ENCODE measurements at places on chromosomes 5 and 9.

DNA sequence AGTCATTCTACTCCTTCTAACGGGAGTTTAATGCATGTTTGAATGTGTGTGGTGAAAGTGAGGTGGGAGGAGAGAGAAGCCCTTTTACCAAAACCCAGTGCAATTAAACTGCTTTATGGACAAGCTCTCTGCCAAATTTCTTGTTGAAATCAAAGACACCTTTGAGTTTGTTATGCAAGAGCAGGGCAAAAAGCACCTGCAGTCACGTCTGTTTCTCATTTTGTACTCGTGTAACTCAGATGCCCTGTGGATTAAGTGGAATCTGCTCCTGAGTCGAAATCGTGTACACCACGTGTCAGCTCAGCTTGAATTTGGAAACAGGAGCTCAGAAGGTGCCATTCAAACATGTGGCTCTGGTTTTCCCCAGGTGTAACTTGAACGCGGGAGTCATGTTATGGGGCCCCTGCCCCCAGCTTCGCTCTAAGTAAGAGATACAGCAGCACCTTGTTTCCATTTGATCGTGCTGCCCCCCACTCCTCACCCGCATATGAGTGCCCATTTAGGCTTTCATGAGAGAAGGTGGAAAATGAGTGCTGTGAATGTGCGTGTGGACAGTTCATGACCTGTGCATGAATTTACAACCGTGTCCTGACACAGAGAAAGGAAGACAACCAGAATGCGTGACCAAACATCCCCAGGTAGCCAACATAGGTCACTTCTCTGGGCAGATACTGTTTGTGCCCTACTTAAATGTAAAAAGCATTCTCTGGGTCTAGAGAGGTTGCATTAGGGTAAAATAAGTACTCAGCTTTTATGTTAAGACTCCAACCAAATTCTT is 347.0 kb upstream of the SLC30A5 start:
- DNase-seq: no peak

DNA sequence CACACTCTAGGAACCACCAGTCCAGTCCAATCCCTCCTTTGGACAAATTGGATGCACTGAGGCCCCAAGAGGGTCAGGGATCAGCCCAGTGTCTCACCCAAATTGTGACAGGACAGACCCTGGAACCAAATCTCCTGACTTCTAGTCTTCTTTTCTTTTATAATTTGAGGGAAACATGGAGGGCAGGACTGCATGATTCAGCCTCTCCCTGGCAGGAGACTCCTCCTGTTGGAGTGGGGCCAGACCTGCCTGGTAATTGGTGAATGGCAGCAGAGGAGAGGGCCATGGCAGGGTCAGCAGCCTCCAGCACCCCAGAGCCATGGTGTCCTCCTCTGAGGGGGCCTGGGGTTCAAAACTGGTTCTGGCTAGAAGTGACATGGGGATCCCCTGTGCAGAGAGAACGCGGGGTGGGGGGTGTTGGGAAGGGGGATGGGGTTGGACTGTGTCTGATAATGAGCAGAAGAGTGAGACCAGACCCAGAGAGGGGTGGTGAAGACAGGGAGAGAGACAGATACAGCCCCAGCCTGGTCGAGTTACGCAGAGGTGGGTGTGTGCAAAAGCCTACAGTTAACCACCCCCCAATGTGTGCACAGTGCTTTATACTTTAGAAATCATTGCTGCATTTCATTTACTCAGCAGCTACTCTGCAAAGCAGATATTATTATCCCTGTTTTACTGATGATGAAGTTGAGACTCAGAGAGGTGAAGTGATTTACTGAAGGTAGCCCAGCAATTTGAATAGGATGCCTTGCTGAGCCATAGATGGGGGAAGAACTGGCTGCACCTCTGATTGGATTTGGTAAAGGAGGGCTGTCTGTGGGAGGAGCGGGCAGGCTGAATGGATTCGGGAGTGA is 3.8 kb upstream of the SYNPO start:
- no peak for DNase-seq

- DNase-seq: no peak
Observed at GRCh38 chr5:174552428-174552827, 172.0 kb upstream of the MSX2 start.

- no peak for DNase-seq
Observed at GRCh38 chr5:38923661-38924451, 78.0 kb downstream of the OSMR start.

DNA sequence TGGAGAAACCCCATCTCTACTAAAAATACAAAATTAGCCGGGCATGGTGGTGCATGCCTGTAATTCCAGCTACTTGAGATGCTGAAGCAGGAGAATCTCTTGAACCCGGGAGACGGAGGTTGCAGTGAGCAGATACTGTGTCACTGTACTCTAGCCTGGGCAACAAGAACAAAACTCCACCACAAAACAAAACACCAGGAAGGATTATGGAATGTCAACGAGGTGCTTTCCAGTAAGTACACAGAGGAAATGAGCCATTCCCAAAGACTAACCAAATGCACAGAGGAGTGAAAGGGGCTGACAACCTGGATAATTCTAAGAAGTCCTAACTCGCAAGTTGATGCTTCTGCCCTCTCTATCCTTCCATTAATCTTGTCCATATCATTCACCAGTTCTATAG is 126.1 kb upstream of the RETREG1 start:
- no peak for DNase-seq

DNA sequence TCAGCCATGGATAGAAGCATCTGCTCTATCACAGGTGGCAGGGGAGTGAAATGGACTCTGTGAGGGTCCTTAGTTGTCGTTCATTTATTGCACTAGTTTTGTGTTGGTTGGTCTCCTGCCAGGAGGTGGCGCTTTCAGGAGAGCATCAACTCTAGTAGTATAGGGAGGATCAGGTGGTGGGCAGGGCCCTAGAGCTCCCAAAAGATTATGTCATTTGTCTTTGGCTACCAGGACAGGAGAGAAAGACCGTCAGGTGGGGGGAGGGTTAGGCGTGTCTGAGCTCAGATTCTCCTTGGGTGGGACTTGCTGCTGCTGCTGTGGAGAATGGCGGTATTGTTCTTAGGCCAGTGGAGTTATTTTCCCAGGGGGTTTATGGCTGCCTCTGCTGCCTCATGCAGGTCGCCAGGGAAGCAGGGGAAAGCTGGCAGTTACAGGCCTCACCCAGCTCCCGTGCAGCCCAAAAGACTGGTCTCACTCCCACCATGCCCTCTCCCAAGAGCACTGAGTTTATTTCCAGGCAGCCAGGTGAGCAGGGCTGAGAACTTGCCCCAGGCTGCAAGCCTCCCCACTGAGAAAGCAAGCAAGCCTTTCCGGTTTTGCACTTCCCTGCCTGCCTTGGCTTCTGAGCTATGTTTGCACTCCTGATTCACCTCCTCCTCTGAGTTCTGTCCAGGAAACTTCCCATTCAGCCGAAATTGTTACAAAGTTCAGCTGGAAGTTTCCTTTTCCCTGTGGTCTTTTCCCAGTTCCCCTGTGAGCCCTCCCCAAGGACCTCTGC is 317.3 kb downstream of the TAF11L14 start:
- DNase-seq: no peak

DNA sequence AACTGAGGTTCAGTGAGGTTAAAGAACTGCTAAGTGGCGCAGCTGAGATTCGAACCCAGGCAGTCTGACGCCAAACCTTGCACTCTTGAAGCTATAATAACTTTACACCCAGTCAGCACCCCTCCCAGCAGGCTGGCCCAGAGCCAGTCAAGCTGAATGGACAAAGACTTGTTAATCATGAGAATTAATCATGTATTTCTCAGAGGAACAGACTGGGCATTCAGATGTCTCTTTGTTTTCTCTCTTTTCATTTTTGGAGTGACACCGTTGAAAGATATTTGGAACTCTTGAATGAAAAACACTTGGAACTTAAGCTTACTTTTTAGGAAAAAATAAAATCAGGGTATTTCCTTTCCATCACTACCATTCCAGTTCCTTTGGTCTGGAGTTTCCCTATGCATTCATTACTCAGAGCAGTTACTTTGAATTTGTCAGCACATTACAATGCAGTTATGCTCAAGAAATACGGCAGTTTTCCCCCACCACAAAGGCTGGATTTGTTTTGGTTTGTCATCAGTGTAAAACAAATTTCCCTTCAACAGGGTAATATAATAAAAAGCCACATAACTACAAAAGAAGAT is 22.6 kb upstream of the MAMDC2 start:
- no peak for DNase-seq

- DNase-seq: peak; percentile 29
Observed at GRCh38 chr5:147949711-147950573, 43.6 kb upstream of the C5orf46 start.

- DNase-seq: no peak
Observed at GRCh38 chr5:168649306-168649705, 70.1 kb upstream of the PANK3 start.

- DNase-seq: no peak
Observed at GRCh38 chr9:21810881-21811280, 8.4 kb downstream of the MTAP start.

- DNase-seq: no peak
Observed at GRCh38 chr9:33167972-33168461, 881 bp upstream of the B4GALT1 start.
